ENCODE measurements at places on chromosomes 7 and 10.

DNA sequence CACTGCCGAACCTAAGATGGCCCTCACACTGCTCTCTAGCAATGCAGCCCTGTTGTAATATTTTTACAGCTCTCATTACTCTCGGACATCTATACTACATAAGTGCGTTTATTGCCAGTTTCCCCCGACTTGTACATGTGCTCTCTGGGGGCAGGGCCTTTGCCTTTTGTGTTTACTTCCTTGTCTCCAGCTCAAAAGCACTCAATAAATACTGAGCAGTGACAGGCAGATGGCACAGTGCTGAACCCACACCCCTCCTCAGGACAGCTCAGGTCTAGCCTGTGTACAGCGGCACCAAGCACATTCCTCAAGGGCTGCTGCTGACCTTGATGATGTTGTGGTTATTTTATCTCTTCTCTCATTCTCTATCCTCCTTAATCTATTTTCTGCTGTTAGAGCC, 68.0 kb upstream of the ELMO1 start:
- DNase-seq, result no peak

DNA sequence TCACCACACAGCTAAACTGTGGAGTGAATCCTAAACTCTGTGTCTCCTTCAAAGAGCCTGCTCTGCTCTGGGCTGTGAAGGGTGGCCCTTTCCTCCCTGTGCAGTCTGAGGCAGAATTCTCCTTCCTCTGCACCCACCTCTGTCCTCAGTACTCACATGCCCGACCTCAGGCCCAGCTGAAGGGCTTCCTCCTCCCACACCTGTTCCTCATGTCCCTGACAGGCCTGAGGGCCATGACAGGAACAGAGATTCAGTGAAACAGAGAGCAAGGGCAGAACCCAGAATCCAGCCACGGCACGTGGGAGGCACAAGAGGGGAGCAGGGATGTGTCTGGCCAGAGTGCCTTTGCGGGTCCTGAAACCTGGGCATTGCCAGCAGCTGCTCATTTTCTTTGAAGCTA, 13.9 kb downstream of the CREB3L2 start:
- no peak for DNase-seq

DNA sequence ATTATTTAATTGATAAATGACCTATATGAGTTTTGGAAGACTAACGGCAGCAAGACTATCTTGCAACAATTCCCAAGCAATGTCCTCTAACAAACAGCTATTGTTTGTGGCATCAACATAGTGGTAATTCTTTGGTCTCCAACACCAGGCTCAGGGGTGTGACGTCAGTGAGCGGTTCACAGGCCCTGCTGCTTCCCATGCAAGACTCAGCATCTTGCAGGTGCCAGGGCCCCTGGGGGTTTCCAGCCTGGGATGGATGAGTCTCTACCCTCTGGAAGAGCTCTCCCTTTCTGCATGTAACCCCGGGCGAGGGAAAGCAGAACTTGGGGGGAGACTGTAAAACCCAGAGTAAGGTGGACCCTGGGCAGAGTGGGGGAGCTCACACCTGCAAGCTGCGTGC, 164.7 kb downstream of the ACTR3B start:
- no peak for DNase-seq

DNA sequence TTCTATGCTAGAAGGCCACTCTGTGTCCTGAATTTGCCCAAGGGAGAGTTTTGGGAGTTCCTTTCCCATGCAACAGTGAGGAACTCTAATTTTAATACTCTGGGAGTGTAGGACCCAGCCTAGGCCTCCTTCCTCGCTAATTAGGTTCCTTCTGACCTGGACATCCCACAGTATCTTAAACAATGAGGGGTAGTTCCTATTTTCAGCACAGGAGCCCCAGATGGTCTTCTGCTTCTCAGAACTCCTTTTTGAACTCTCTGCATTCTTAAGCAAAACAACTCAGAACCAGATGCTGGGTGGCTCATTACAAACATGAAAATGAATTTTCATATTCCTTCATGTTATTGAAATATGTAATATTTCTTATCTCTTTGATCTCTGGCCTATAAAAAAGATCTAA, 116.9 kb downstream of the LRMDA start:
- DNase-seq, result no peak
